ENCODE measurements at places on chromosomes 1 and 21. TPM values are rescaled to one million over a fixed set of nuclear protein-coding genes. Genes with fewer than 3 reads are reported as not detected.

DNA sequence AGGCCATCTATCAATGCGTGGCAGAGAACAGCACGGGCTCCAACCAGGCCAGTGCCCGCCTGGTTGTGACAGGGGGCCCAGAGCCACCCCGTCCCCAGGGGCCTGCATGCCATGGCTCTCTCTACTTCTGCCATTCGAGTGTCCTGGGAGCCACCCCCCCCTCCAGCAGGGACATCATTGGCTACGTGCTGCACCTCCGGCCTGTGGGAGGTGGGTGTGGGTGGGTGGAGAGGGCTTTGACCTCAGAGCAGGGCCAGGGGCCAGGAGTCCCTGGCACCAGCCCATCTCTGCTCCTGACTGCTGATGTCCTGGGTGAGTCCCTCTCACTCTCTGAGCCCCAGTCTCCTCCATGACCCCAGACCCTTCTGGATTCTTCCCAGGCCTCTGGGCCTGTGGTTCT, 25.3 kb downstream of the SLC27A3 start:
- no peak overlapping the region for H3K27ac ChIP-seq
- no peaks in the 10 kb centered on the region for H3K36me3 ChIP-seq
- no peaks in the 10 kb centered on the region for H3K27me3 ChIP-seq
- H3K4me1 ChIP-seq, result peaks cover 24% of the 10 kb centered on the region
- no peak overlapping the region for H3K4me3 ChIP-seq

DNA sequence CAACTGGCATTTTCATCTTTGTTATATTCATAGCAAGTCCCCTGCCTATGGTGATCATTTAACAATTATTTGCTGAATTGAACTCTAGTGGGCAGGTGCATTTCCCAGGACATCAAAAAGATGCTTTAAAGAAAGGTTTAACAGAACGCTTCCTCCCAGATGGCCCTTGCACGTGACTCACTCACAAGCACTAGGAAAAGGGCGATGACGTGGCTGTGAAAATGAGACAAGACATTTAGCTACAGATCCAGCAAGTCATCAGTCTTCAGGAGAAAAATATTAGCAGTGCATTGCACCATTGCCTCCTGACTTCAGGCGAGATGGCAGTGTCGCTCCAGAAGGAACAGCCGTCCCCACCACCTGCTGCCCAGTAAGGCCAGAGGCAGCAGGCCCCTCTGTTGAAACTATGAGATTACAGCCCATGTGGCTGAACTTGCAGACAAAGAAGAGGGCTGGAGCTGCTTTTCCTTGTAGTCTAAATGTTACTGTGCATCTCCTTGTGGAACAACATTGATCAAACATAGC, 37.2 kb downstream of the DSCAM start:
- no peak overlapping the region for H3K27ac ChIP-seq
- H3K4me1 ChIP-seq, result no peaks in the 10 kb centered on the region
- no peak overlapping the region for H3K4me3 ChIP-seq
- no peak for DNase-seq
- H3K36me3 ChIP-seq, result no peaks in the 10 kb centered on the region

GRCh38 chr1:65308781-65309303, 501 bp upstream of the DNAJC6 start:
- no peaks in the 10 kb centered on the region for H3K4me1 ChIP-seq
- H3K27ac ChIP-seq, result no peak overlapping the region
- H3K27me3 ChIP-seq, result peaks cover 32% of the 10 kb centered on the region
- no peak for DNase-seq
- no peaks in the 10 kb centered on the region for H3K36me3 ChIP-seq

- H3K36me3 ChIP-seq, result peaks cover 62% of the 10 kb centered on the region
- H3K27me3 ChIP-seq, result no peaks in the 10 kb centered on the region
- no peak overlapping the region for H3K4me3 ChIP-seq
Measured at GRCh38 chr1:236875975-236876374, 80.9 kb downstream of the MTR start.

GOLT1A gene
- total RNA-seq, result not detected

SPRR2E gene
- total RNA-seq, result not detected

DNA sequence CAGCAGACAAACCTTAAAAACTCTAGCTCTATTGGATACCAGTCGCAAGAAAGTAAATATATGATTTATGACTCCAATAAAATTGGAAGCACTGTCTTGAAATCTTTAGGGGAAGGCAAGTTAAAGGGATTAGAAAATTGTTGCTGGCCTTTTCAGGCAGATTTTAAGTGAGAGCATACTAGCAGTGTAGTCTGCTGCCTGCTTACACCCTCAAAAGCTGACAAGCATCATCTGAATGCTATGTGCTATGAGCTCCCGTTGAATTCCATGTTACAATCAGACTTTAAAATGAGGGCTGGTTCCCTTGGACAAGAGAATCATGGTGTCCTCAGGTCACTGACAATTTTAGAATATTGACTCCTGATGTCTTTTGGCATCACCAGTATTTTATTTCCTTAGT, 271.1 kb upstream of the C1orf105 start:
- no peaks in the 10 kb centered on the region for H3K4me1 ChIP-seq
- H3K36me3 ChIP-seq, result no peaks in the 10 kb centered on the region
- no peak overlapping the region for H3K4me3 ChIP-seq
- no peaks in the 10 kb centered on the region for H3K27me3 ChIP-seq
- no peak for DNase-seq

- H3K36me3 ChIP-seq, result no peaks in the 10 kb centered on the region
- DNase-seq, result no peak
- no peaks in the 10 kb centered on the region for H3K27me3 ChIP-seq
- H3K4me1 ChIP-seq, result peaks cover 66% of the 10 kb centered on the region
- peak overlapping the region; percentile 95 for H3K27ac ChIP-seq
- H3K4me3 ChIP-seq, result no peak overlapping the region
Measured at GRCh38 chr1:230863449-230863848, 4.9 kb downstream of the C1orf198 start.

HCN3 gene
- 1.5 TPM for total RNA-seq

All from gastrocnemius medialis (tissue), 4 donors.